ENCODE measurements at places on chromosomes 3 and 15.

- peak; percentile 86 for DNase-seq
Observed at GRCh38 chr3:100492059-100493006, at the start of gene TMEM45A. Gene TMEM45A (plus strand): TSS chr3:100492619. CDS start chr3:100555212, 62,593 bp downstream.

- DNase-seq: no peak
Observed at GRCh38 chr3:126964261-126964660, 18.7 kb upstream of the PLXNA1 start.

- no peak for DNase-seq
Observed at GRCh38 chr3:30608598-30608947, 2.2 kb downstream of the TGFBR2 start.

DNA sequence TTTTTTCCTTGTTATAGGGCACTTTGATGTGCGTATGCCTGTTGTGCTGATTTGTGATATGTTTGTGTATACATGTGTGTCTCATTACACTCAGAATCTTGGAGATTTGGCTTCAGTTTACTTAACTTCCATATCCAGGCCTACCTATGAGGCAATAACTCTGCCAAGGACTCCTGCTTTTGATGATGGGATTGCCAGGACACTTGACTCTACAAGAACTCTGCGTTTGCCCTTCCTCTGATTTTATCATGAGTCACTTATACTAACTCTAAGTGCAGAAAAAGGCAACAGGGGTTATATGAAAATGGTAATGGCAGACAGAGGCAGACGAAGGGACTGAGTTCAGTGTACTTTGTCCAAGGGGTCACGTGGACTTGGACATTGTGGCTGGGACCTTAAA is 33.6 kb downstream of the MCTP2 start:
- DNase-seq: no peak

- DNase-seq: no peak
Observed at GRCh38 chr3:105967117-105967516, 98.3 kb upstream of the CBLB start.

DNA sequence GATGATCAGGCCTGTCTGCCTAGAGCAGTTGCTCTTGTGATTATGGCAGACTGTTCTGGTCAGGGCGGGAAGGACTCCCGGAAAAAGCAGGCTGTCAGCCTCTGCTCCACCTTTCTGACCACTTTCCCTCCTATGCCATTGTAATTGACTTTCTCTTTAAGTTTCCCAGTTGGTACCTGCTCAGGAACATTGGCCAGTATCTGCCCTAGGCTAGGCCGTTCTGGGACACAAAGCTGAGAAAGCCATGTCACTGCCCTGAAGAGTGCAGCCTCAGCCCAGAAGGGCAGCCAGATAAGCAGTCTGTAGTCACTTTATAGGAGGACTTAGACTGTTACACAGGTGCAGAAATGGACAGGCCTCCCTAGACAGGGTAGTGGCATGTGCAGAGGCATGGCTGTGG is 80.8 kb downstream of the CLSTN2 start:
- DNase-seq: no peak

DNA sequence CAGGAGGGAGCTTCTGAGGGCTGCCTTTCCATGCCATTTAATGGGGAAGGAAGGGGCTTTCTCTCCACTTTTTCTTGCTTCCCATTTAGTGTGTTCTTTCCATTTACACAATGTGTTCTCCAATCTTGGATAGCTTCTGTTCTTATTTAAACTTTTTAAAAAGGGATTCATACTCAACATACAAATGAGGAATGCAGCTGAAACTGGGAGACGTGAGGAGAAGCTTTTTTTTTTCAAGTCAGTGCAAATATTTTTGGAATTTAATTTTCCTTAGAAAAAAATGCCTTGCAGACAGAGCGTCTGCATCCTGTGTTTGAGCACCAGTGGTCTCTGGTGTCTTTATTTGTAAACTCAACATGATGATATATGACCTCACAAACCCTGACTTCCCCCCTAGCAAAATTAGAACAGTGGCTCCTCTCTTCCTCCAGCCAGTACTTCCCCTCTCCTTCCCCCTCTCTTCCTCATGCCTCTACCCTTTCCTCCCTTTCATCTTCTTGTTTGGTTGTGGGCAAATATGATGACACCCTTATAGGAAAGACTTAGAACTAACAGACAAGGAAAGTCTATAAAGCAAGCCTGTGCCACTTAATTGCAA is 48.1 kb upstream of the PCSK6 start:
- DNase-seq: no peak

GRCh38 chr15:80015156-80015555 is 44.2 kb upstream of the BCL2A1 start:
- DNase-seq: no peak

- no peak for DNase-seq
Observed at GRCh38 chr3:178537122-178537705, 978 bp downstream of the KCNMB2 start.

- DNase-seq: no peak
Observed at GRCh38 chr3:81581966-81582599, 179.4 kb downstream of the GBE1 start.

- DNase-seq: no peak
Observed at GRCh38 chr15:58748040-58748851, 1.3 kb downstream of the ADAM10 start.

DNA sequence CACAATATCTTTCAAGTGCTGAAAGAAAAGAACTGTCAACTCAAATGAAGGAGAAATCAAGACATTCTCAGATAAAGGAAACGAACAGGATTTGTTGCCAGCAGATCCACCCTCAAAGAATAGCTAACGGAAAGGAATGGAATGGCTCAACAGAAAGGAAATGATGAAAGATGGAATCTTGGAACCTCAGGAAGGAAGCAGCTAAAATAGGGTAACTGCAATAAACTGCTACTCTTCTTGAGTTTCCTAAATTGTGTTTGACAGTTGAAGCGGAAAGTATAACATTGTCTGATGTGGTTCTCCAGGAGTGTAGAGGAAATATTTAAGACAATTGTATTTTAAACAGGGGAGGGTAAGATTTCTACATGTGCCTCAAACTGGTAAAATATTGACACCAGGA is 22.0 kb downstream of the PRR23E start:
- DNase-seq: no peak

DNA sequence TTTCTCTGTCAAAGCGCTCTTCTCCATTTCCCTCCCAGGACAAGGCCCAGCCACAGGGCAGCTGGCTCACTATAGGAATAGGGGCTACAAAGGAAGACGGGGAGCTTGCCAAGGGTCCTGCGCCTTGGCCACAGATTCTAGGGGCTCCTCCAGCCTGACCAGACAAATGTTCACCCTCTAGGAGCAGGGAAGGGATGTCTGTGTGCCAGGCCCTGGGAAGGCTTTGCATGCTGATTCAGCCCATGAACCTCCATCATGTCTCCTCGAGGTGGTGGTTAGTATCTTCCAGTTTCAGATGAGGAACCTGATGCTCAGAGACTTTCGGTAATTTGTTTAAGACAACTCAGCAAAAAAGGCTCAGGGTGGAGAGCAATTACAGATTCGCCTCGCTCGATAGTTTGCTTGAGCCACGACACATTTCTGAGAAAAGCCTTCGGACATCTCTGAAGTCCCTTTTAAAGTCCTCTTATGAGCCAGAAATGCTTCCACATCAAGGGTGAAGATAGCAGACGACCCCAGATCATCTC is 110.0 kb downstream of the XXYLT1 start:
- no peak for DNase-seq

DNA sequence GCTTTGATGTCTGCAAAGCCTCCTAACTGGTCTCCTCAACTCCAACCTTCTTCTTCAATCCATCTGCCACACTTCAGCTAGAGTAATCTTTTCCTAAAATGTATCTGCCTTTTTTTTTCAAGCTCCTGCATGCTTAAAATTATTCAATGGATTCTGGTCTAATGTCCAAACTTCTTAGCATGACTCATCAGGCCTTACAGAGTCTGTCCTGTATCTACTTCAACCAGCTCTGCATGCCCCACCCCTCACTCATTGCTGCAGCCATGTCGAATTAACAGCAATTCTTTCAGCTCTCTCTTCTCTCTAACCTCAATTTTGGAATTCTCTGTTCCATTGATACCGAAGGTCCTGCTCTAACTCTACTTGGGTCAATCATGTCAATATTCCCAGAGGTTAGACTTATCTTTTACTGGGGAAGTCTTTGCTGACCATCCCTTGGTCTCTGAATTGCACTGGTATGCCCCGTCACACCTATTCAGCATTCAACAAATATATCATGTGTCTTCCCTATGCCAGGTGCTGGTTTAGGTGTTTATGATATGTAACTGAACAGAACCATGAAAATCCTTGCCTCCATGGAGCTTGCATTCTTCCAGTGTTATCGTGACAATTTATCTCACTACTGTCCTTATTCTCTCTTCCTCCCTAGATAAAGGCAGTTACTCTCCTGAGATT is 88.5 kb upstream of the NANOGP8 start:
- DNase-seq: no peak

GRCh38 chr15:95192923-95193322 is 961.6 kb downstream of the MCTP2 start:
- no peak for DNase-seq

- DNase-seq: no peak
Observed at GRCh38 chr3:179658606-179659005, 5.8 kb downstream of the USP13 start.

GRCh38 chr3:96869316-96869715 is 54.9 kb downstream of the EPHA6 start:
- DNase-seq: no peak

DNA sequence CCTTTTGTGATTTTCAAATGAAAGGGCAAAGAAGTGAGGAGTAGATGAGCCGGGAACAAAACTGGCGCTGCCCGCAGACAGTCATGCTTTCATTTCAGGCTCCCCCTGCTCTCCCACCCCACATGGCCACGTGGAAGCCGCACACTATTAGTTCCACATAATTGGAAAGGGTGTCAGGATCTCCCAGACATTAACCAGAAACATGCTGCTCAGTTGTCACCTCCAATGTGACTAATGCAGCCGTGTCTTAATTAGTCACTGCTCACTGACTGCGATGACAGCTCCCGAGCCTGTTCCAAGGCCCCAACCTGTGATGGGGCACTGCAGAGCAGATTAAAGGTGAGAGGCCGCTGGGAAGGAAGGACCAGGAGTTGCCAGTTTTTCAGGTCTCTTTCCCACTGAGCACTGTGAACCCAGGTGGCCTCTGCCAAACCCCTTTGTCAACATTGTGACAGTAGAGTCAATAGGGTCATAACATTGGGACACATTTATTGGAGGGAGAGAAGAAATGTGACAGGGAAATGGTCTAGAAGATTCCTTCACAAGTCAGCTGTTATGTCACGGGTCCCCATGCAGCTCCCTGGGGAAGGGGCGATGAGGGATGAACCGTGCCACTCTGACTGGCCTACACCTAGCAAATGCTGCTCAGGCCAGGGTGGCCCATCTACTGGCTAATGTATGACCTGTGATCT is 38.6 kb upstream of the SFMBT1 start:
- no peak for DNase-seq

GRCh38 chr15:98611808-98612207 is 36.5 kb upstream of the IGF1R start:
- no peak for DNase-seq

GRCh38 chr15:56320861-56321260 is 44.4 kb upstream of the TEX9 start:
- no peak for DNase-seq

Data from renal cortex interstitium (tissue), 15 donors.